ENCODE measurements at places on chromosomes 7 and 10. TPM values are rescaled to one million over a fixed set of nuclear protein-coding genes. Genes with fewer than 3 reads are reported as not detected.

DNA sequence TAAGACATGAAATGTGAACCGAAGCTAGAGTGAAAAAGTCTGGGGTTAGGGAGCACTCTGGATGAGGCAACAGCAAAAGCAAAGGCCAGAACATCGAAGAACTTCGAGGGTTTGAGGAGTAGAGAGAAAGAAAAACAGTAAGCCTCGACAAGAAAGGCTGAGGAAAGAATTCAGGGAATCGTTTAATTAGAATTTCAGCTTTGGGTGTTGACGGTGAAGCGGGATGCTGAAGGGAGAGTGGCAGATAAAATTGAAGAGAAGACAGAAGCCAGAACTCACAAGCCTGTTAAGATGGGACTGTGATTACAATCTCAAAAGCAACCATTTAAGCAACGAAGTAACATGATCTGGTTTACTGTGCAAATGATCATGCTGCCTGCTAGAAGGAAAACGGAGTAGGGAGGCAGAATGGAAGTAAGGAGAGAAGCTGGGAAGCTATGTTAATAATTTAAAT, 2.1 kb downstream of the TRDMT1 start:
- peak overlapping the region; percentile 96 for H3K27ac ChIP-seq
- peaks cover 33% of the 10 kb centered on the region for H3K4me1 ChIP-seq
- H3K36me3 ChIP-seq: no peaks in the 10 kb centered on the region

DNA sequence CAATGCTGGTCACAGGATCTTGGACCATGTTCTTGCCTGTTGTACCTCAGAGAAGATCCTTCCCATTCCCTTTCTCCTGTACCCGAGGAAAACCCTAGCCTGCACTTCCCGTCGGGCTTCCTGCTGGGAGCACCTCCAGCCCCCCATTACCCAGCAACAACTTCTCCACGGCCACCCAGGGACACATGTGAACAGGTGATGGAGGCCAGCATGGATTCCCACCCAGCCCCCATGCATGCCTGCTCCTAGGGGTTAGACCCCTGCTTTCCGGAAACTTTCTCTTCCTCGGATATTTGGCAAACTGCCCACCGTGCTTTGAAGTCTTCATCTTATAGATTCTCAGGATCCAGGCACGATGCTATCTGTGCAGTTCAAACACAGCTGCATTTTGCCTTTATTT, 67.3 kb downstream of the CALML3 start:
- H3K36me3 ChIP-seq: no peaks in the 10 kb centered on the region
- H3K27me3 ChIP-seq: no peaks in the 10 kb centered on the region
- peaks cover 37% of the 10 kb centered on the region for H3K4me1 ChIP-seq
- H3K27ac ChIP-seq: no peak overlapping the region
- DNase-seq: peak; percentile 64

DNA sequence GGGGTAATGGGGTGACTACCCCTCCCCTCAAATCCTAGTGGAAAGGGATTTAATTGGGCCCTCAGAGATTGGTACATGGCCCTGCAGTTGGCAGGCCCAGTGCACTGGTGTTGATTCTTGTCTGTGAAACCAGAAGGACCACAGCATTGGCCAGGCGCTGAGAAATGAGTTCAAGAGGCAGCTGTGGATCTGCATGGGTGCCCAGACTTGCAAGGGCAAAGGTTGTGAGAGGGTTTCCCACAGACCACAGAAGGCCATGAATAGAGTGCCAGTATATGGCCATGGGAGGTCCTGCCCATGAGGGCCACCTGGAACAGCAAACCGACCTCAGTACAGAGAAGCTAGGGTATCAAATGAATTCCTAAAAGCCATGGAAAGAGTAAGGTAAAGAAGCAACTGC, 32.9 kb downstream of the TMEM168 start:
- H3K27me3 ChIP-seq: no peaks in the 10 kb centered on the region
- DNase-seq: no peak
- H3K27ac ChIP-seq: no peak overlapping the region

GRCh38 chr10:49751636-49752510, 10.2 kb downstream of the OGDHL start:
- peaks cover 14% of the 10 kb centered on the region for H3K27me3 ChIP-seq
- H3K36me3 ChIP-seq: no peaks in the 10 kb centered on the region
- H3K4me1 ChIP-seq: no peaks in the 10 kb centered on the region
- DNase-seq: no peak
- H3K4me3 ChIP-seq: no peak overlapping the region

GRCh38 chr7:135188298-135188984, 17.9 kb upstream of the CYREN start:
- peaks cover 7% of the 10 kb centered on the region for H3K4me1 ChIP-seq
- no peak overlapping the region for H3K27ac ChIP-seq
- no peak for DNase-seq
- H3K36me3 ChIP-seq: peaks cover 53% of the 10 kb centered on the region
- H3K27me3 ChIP-seq: no peaks in the 10 kb centered on the region
- H3K4me3 ChIP-seq: no peak overlapping the region

Gene SYNPO2L
- total RNA-seq: not detected

Gene LRCH4
- total RNA-seq: 42.0 TPM

Gene NAT16
- not detected for total RNA-seq

Gene EIF5AL1
- 0.17 TPM for total RNA-seq
